Amniotic stem cell (primary cell): ENCODE measurements at places on chromosomes 13 and 19.

DNA sequence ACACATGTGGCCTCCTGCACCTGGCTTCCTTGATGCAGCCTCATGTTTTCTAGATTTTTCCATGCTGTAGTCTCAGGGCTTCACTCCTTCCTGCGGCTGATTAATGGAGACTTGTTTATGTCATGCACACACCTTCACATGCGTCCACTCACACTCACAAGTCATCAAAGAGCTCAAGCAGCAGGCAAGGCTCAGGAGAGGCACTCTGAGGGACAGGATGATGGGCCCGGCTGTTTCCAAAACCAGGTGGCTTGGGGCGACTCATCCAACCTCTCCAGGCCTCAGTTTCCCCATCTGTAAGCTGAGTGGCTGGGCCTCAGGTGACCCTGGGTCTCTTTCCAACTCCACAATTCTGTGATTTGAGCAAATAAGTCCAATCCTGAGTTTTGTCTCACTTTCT, 36.9 kb downstream of the RASA3 start:
- DNase-seq, result no peak

GRCh38 chr13:45231722-45232121, 30.9 kb upstream of the KCTD4 start:
- DNase-seq, result no peak

- no peak for DNase-seq
Measured at GRCh38 chr13:37531049-37531448, 67.5 kb downstream of the POSTN start.

- no peak for DNase-seq
Measured at GRCh38 chr13:42318570-42318969, 46.6 kb downstream of the AKAP11 start.

DNA sequence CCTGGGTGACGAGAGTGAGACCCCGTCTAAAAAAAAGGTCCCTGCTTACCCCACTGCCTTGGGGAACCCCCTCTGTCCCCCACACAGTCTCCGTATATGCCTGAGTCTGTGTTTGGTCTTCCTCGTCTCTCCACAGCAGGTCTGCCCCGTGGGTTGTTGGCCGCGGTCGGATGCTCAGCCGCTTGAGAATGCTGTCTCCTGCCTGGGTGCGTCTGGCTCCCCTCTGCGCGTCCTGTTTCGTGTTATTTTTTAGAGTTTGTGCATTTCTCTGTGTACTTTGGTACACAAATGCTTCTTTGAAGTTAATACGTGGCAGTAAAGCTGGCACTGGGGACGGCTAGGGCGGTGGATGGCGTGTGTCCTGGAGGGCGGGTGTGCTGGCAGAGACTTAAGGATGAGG, 34.9 kb downstream of the KDM4B start:
- no peak for DNase-seq

GRCh38 chr13:38210928-38211596, 138.6 kb upstream of the UFM1 start:
- no peak for DNase-seq

GRCh38 chr13:36834299-36834698, 15.3 kb downstream of the RFXAP start:
- DNase-seq, result no peak

GRCh38 chr13:39023316-39023715, 14.6 kb downstream of the PROSER1 start:
- no peak for DNase-seq

GRCh38 chr13:110777251-110777820, 63.8 kb downstream of the ING1 start:
- DNase-seq, result no peak

GRCh38 chr19:15629003-15629880, 11.5 kb upstream of the CYP4F3 start:
- no peak for DNase-seq

- no peak for DNase-seq
Measured at GRCh38 chr19:17909003-17909732, 23.6 kb upstream of the CCDC124 start.

GRCh38 chr13:61383111-61383510, 32.5 kb downstream of the PCDH20 start:
- DNase-seq, result no peak

DNA sequence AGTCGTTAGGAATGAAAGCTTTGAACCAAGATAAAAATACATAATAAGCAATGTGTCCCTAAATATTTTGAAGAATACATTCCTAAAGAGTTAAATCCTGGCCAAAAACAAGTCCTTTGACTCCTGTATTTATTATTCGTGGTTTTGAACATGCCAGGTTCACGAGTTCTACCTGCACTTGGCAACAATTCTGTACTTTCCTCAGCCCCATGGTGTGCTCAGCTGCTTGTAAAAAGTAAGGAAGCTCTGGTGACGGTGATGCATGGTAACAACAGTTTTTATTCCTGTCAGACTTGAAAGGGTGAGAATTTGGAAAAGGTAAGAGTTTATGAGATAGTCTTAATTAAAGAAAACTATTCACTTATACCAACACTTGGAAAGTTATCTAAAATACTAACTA, 95.0 kb upstream of the KLF12 start:
- no peak for DNase-seq

DNA sequence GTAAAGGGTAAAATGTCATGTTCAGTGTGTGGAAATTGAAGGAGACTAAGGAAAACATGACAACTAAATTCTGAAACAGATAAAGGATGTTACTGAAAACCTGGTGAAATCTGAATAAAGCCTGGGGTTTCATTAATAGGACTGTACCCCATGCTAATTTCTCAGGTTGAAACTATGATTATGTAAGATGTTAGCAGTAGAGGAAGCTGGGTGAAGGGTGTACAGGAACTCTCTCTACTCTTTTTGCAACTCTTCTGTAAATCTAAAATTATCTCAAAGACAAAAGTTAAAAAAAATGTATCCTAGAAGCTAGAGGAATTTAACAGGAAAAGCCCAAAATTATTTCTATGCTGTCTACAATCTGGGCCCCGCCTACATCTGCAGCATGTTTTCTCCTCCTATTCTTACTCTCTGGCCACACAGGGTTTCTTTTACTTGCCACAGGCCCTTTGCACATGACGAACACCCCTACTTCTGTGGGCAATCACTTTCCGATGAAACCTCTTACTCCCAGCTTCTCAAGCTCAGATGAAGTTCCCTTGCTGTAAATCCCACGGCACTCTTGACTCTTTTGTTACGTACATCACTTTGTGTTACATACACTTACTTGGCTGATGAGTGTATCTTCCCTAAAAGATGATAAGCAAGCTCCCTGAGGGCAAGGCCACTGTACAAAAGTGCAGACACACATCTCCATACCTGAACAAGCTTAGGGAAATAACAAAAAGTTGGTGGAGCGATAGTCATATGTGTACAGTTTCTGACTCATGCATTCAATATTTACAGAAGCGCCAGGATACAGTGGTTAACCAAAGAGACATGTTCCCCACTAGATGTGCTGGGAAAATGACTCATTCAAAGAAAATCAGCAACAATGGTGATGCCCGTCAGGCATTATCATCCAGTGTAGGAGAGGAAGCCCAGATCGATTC, 32.6 kb downstream of the RUBCNL start:
- peak; percentile 86 for DNase-seq
